GM04503 (cell line): ENCODE measurements at places on chromosomes 1 and 21.
A peak's percentile ranks its signal among the peaks of the same experiment; 100 is the strongest.

DNA sequence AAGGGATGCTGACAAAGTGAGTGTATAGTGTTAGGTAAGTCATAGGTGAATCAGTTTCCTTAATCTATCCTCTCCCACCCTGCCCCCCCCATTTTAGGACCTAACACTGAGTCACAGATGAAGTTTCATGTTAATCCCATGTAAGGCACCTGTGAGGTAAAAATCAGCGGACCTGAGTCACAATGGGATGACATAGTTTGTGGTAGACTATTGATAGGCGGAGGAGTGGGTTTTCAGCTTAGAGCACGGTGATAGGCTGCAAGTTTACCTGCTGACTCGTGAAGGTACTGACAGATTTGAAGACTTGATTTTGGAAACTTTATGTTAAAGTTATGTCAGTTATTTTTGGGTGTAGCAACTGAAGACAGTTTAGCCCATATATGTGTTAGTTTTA, 1.7 kb downstream of the TOR1AIP1 start:
- DNase-seq = no peak

DNA sequence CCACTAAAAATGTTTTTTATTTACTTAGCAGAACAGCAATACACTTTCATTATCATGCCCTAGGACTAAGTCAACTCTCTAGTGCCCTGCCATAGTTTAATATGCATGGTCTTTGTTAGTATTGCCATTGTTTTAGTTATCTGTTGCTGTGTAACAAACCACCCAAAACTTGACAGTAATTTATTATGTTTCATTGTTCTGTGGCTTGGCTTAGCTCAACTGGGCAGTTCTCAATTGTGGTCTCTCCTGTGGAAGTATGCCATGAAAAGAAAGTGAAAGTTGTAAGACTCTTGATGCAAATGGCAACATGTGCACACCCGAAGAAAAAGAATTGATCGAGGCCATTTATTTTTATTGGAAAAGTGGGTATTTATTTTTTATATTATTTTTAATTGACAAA, 206.3 kb upstream of the KCTD3 start:
- DNase-seq = no peak

- DNase-seq = no peak
Observed at GRCh38 chr1:176379626-176380339, 83.2 kb upstream of the PAPPA2 start.

GRCh38 chr21:17711896-17712295, 99.2 kb upstream of the BTG3 start:
- no peak for DNase-seq

DNA sequence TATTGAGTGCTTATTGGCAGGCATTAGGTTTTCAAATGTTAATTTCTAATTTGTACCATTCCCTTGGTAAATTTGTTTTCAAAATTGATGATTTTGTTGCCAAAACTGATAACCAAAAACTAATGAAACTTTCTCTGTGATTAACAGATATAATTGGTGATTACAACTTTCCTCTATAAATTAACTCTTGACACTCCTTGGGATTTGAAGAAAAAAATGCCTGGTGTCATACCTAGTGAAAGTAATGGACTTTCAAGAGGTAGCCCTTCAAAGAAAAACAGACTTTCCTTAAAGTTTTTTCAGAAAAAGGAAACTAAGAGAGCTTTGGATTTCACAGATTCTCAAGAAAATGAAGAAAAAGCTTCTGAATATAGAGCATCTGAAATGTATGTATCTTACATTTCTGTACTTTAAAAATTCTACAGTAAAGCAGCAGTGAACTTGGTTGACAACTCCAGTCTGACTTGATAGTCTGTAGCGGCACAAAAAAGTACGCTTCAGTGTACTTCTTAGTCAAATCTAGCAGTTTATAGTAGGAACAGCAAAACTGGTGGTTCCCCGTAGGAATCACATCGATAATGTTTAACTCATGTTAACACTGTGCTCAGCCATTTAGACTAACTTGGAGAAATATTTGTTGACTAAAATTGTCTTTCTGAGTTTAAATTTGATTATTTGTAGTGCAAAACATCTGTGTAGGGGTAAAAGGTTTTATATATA, 3.0 kb downstream of the USP1 start:
- no peak for DNase-seq

- DNase-seq = peak; percentile 30
Observed at GRCh38 chr1:6625584-6626149, 999 bp downstream of the THAP3 start.

GRCh38 chr1:182259229-182259872, 132.2 kb downstream of the GLUL start:
- peak; percentile 68 for DNase-seq

- DNase-seq = no peak
Observed at GRCh38 chr1:39348278-39348677, 143.2 kb upstream of the BMP8A start.

- DNase-seq = no peak
Observed at GRCh38 chr1:209048941-209049669, 534.4 kb upstream of the CAMK1G start.

DNA sequence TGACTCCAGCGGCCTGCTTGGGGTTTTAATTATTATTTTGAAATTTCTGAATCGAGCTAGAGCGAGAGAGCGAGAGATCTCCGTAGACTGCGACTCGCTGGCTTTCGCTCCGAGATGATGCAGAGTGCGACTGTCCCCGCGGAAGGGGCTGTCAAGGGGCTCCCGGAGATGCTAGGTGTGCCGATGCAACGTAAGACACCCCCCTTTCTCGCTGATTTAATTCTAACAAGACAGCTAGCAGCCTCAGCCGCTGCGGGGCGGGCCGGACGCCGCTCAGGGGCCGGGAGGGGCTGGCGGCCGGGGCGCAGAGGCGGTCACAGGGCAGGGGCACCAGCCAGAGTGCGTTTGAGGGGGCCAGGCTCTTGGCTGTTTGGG, 339 bp downstream of the LHX4 start:
- DNase-seq = no peak

DNA sequence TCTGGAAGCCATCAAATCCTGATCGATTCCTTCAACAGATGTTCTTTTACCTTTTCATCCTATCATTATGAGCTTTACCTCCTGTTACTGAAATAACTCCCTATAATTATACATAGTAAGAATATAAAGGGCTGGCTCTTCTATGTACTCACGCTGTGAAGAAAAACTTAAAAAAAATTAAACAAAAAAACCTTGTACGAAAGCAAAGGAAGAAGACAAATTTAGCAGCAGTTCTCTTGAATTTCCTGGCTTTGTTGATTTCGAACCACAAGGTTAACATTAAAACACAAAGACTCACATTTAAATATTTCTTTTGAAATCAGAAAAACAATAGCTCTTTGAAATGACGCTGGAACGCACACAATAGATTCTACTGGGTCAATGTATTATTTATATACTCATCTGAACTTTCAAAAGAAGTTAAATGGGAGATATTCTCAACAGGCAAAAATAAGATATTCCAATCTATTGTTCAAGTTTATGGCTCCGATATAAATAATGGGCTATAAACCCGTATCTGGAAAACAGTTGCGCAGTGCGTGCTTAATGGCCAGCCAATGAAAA, 13.6 kb upstream of the SPEN start:
- DNase-seq = no peak

GRCh38 chr1:159991513-159991912, 37.5 kb upstream of the SLAMF9 start:
- no peak for DNase-seq

DNA sequence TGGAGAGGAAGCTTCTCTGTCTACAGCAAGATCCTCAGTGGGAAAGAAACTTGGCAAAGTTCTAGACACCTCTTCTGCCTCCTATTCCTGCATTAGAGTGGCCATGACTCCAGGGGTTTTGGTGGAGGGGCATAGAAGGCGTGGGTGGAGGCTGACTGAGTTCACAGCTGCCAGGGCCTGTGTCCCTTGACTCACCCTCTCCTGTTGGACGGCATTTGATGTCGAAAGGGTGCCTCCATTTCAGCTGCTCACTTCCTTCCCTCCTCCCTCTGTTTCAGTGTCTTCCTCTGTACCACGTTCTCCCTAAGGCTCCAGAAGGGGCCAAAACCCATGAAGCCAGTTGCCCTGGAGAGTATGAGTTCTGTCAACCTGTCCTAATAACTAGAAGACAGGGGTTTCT, 632 bp downstream of the TMEM79 start:
- DNase-seq = no peak

DNA sequence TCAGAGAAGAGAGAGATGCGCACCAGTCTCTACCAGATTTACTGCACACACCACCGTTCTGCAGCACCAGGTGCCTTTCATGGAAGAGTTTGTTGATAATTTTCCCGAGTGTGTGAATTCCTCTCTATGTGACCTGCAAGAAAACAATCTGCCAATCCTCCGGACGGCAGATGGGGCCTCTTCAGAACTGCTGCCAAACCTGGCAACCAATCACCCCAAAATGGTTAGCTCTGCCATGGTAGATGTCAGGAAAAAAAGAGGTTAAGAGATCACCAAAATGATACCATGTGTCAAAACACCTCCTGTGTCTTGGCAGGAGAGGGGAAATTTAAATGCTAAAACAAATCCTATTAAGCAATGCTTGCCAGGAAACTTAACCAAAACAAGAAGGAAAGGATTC, 96.5 kb downstream of the DAB1 start:
- no peak for DNase-seq

GRCh38 chr1:76278711-76279100, 204.2 kb downstream of the ST6GALNAC3 start:
- DNase-seq = no peak

GRCh38 chr1:178510155-178510554, 2.8 kb upstream of the TEX35 start:
- no peak for DNase-seq

GRCh38 chr1:32234792-32235191, 12.2 kb upstream of the FAM167B start:
- DNase-seq = no peak

- no peak for DNase-seq
Observed at GRCh38 chr21:41765420-41765821, 1.4 kb downstream of the RIPK4 start.

DNA sequence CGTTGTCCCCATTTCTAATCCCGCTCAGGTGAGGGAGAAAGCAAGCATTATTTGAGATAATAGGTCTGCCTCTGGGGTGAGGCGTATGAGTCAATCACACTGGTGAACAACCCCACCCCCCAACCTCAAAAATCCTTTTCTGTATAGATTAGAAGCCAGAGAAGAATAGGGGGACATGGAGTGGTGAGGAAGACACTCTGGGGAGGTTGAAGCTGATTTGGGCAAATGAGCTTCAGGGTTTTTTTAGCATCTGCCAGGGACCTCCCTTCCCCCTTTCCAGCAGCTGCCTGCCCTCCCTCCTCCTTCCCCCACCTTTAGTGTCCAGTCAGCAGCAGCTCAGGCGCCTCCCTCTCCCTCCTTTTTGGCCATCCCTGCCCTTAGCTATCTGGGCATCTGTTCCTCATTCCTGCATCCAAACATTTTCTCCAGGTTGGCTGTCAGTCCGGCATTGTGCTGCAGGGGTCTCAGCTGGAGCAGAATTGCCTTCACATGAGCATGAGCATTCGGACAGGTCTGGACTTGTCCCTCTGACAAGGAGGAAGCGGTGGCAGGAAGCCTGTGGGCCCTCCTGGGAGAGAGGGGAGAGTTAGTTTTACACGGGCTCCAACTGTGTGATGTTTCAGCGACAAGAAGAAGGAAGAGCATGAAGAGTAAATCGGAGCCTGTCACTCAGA, 30.8 kb upstream of the PTGFRN start:
- DNase-seq = no peak

- DNase-seq = no peak
Observed at GRCh38 chr1:20732071-20732587, 374 bp downstream of the SH2D5 start.

DNA sequence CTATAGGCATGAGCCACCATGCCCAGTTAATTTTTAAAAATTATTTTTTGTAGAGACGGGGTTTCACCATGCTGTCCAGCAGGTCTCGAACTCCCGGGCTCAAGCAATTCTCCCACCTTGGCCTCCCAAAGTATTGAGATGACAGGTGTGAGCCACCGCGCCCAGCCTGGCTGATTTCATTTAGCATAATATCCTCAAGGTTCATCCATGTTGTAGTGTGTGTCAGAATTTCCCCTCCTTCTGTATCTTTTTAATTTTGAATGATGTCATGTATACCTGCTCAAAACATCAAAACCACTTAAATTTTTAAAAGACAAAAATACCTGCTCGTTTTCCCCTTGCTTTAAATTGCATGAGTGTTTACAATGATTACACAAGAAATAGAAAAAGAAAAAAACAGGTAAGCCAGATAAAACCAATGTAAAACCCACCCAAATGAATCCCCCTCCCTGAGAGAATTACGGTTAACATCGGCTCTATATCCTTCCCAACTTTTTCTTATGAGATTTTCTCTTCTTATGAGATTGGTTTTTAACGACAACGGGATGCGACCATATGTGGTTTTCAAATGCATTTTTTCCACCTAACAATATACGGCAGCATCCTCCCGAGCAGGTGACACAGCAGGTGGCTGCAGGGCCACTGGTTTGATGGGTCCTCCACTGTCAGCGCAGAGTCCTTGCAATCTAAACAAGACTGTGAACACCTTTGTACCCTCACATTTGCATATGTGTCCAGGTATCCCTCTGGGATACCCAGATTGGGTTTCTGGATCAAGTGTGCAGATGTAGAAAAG, 22.1 kb downstream of the IFFO2 start:
- no peak for DNase-seq

GRCh38 chr1:241308471-241308870, 48.5 kb downstream of the RGS7 start:
- no peak for DNase-seq

GRCh38 chr1:42484382-42484781, 21.3 kb downstream of the CCDC30 start:
- DNase-seq = peak; percentile 84

GRCh38 chr1:223654083-223654482, 11.4 kb downstream of the CAPN8 start:
- no peak for DNase-seq

DNA sequence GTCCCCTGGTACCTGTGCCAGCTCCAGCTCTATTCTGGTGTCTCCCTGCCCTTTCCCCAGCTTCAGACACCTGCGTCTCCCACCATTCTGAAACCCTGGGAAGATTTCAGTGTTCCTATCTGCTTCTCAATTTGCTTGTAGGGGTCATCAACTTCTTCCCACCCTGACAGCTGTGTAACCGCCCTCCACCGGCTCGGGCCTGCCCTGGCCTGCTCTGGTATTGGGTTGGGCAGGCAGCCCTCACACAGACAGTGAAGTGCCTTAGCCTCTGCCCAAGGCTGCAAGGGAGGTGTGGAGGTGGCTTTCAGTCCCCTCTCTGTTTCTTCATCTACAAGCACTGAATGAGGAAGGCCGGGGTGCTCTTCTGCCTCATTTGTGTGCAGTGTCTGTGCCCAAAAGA, 97.2 kb downstream of the LAMC2 start:
- no peak for DNase-seq

- peak; percentile 58 for DNase-seq
Observed at GRCh38 chr21:44871576-44872269, 1.8 kb downstream of the PTTG1IP start.

GRCh38 chr1:245285168-245285567, 130.4 kb downstream of the KIF26B start:
- DNase-seq = no peak

GRCh38 chr1:12549460-12550349, 68.3 kb downstream of the DHRS3 start:
- DNase-seq = peak; percentile 76

DNA sequence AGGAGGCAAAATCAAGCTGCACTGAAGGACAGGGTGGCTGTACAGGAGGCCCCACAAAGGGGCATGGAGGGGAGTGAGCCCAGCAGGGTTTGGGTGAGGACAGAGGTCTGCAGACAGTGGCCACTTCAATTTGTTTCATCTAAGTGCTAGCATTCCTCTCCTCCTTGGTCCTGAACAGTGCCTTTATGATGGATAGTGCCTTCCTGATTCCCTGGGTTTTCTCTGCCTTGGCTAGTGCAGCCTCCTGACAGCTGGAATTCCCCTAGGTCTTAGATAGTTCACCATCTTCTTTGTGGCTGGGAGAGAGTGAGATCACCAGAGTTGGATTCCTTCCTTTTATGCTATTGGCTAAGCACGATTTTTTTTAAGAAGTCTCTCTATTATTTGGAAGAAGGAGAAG, 3.8 kb upstream of the HPCAL4 start:
- no peak for DNase-seq
